ENCODE measurements at places on chromosomes 7 and 10.
A peak's percentile ranks its signal among the peaks of the same experiment; 100 is the strongest.

GRCh38 chr7:90607196-90607595 is 11.1 kb downstream of the CDK14 start:
- no peak for DNase-seq

DNA sequence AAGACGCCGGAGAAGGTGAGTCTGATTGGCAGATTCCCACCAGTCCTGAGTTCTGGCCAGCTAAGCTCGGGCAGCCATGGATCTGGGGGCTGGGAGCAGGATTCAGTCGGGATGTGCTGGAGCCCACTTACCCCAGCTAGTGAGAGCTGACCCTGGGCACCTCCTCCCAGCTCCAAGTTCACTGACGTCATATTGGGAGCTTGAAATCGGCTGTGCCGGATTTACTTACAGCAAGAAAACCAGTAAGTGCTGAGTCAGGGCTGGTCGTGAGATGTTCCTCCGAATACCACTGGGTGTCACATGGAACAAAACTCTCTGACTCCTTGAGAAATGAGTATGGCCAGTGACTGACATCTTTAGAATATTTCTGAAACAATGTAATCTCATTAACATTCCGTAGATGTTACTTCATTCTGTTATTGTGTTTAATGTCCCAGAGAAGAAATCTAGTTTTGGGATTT is 621.2 kb downstream of the SDK1 start:
- peak; percentile 83 for DNase-seq

- DNase-seq = no peak
These were observed 39.3 kb downstream of the TAS2R41 start for GRCh38 chr7:143516981-143517380.

GRCh38 chr7:2567679-2568278 is 9.0 kb downstream of the IQCE start:
- DNase-seq = no peak

DNA sequence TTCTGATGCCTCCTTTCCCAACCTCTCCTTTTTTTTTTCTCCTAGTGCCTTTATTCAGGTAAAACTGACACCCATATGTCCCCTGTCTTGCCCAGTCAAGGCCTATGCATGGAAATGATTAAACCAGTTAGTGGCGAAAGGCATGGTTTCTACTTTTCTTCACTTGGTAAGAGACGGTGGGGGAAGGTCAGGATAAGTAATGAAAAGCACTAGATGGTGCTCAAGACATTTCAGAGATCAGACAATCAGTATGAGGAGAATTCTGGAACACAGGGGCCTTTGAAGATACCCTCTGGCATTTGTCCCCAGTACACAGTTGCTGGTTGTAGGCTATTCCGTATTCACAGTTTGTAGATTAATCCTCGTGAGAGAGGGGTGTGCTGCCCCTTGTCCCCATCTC is 121.2 kb downstream of the RTKN2 start:
- no peak for DNase-seq

GRCh38 chr7:120054376-120055100 is 218.4 kb upstream of the KCND2 start:
- no peak for DNase-seq

- no peak for DNase-seq
These were observed 12.9 kb downstream of the OIT3 start for GRCh38 chr10:72906446-72906845.

- no peak for DNase-seq
These were observed 237.2 kb downstream of the CSTF2T start for GRCh38 chr10:51462076-51462779.

- no peak for DNase-seq
These were observed 27.2 kb upstream of the PLEKHA1 start for GRCh38 chr10:122347170-122347841.

GRCh38 chr7:25828468-25828867 is 323.5 kb upstream of the NFE2L3 start:
- no peak for DNase-seq

DNA sequence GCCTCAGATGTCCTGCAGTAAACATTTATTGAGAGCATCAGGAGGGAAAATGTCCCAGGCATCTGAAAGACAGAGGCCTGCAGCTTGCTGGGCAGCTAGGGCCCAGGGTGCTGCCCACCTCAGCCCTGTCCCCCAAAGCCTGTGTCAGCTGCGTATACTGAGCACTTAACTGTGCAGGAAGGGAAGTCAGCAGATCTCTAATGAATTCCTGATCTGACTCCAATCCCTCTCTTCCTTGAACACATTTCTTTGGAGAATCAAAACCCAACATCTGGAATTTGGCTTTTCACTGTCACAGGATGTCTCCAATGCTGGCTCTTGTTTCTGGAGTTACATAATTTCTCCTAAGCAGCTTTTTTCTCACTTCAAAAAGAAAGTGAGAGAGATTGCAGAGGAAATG is 364.7 kb upstream of the NFE2L3 start:
- DNase-seq = no peak

DNA sequence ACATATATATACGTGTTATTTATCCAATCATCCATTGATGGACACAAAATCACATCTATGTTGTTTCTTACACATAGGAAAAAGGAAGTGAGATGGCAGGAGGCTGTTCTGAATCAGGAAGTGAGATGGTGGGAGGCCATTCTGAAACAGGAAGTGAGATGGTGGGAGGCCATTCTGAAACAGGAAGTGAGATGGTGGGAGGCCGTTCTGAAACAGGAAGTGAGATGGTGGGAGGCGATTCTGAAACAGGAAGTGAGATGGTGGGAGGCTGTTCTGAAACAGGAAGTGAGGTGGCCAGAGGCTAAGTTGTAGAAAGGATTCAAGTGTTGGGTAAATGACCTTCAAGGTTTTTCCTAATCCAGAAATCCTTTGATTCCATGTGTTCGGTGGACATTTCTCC is 921.5 kb downstream of the TYW1 start:
- DNase-seq = no peak

DNA sequence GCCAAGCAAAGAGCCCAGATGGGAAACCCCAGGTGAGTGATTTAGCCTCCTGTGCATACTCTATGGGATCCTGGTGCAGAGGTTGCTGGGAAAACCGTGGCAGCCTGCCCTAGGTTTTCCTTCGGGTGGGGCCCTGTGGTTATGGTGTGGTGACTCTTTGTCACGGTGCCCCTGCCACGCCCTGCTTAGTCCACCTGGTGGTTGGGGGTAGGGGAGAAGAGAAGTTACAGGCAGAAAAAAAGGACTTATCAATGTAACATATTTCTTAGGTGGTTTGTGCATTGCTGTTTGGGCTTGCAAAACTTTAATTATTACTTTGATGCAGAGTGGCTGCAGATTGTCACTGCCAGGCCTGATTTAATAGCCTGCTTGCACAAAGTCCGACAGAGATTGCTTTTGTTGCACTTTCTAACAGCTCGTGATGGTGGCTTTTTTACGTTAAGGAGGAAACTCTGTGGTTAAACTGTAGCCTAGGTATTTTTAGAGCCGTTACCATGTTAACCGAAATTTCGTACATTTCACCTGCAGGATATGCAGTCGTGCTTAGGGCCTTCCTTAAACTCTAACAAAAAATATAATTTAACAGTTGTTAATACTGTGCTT is 197.4 kb downstream of the RNLS start:
- peak; percentile 50 for DNase-seq

- no peak for DNase-seq
These were observed 81.7 kb downstream of the NRP1 start for GRCh38 chr10:33252794-33253203.

DNA sequence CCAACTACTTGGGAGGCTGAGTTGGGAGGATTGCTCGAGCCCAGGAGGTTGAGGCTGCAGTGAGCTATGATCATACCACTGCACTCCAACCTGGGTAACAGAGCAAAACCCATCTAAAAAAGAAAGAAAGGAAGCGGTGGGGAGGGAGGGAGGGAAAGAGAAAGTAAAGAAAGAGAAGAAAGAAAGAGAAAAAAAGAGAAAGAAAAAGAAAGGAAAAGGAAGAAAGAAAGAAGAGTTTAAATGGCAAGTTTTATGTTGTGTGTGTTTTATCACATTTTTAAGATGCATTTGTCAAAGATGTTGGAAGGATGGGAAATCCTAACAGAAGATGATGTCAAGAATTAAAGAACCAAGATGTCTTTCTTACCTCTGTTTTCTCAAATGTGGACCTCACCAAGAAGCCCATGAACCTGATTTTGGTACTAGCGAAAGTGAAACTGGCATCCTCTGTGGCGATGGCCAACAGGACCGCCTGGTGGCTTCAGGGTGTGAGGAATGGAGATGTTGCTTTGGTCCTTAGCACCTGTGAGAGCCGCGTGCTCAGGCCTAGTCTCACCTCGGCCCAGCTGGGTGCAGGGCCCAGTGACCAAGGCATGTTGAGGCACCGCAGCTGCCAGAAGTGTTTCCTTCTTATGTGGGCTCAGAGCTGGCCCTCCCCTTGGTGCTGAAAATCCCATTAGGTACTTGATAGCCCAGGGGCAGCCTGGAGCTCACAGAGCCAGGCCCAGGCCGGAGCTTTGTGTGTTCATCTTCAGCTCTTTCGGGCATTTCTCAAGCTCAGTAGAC is 9.8 kb downstream of the UCMA start:
- DNase-seq = no peak

DNA sequence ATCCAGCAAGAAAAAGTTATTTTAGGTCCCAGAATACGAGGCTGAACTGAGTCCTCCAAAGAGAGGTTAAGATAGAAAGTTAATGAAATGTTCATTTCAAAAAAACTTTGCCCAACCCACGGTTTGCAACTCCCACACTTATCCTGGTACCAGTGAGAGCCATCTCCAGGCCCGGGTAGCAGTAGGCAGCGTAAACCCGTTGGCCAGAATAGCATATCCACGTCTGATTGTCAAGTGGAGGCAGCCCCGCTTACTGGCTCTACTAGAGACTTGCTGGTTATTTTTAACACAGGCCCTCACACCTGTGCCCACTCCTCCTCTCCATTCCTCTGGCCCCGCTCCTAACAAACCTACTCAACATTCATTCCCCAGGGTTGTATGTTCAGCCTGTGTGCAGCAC is 109.7 kb downstream of the HIP1 start:
- DNase-seq = no peak

DNA sequence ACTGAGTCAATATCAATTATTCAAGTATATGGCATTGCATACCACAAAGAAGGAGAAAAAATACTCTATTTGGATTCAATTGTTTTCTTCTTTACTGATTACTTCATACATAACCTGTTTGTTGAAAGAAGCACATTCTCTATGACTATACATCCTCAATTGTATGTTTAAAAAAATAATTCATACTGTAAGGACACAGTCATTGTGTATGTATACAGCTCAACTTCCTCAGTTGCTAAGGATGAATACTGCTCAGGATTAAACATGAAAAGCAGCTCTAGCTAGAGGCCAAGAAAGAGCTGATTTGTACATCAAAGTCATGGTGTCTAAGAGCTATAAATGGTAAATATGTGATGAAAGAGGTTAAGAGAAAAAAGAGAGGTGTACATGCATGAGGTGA is 15.8 kb upstream of the BPGM start:
- no peak for DNase-seq

DNA sequence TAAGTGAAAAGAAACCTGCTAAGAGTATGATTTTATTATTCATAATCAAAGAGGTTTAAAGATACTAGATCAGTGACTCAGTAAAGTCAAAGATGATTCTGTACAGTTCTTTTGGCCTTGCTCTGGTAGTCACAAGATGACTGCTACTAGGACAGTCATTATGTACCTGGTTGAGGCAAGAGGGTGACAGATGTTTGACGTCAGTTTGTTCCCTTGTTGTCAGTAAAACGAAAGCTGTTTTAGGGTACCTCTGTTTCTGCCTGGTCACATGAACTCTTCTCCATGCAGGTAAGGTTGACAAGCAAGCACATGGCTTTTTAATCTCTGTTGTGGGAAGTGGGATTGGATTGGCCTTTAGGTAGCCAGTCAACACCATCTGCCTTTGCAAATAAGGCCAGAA is 308.0 kb downstream of the EXOC4 start:
- DNase-seq = no peak

DNA sequence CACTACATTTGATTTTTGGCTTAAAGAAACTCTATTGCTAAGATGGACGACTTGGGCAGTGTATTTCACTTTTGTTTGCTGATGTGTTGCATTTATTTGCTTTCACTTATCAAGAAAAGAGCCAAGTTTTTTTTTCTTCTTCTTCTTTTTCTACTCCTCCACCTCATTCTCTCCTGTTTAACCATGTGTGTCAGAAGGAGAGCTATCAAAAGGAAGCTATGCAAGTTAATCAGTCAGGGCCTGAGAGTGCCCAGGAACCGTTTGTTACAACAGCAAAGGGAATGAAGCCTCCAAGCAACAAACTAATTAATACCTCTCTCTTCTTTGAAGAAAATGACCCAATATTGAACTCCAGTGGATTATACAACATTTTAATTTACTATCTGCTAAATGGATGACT is 299.3 kb downstream of the GRM8 start:
- no peak for DNase-seq

DNA sequence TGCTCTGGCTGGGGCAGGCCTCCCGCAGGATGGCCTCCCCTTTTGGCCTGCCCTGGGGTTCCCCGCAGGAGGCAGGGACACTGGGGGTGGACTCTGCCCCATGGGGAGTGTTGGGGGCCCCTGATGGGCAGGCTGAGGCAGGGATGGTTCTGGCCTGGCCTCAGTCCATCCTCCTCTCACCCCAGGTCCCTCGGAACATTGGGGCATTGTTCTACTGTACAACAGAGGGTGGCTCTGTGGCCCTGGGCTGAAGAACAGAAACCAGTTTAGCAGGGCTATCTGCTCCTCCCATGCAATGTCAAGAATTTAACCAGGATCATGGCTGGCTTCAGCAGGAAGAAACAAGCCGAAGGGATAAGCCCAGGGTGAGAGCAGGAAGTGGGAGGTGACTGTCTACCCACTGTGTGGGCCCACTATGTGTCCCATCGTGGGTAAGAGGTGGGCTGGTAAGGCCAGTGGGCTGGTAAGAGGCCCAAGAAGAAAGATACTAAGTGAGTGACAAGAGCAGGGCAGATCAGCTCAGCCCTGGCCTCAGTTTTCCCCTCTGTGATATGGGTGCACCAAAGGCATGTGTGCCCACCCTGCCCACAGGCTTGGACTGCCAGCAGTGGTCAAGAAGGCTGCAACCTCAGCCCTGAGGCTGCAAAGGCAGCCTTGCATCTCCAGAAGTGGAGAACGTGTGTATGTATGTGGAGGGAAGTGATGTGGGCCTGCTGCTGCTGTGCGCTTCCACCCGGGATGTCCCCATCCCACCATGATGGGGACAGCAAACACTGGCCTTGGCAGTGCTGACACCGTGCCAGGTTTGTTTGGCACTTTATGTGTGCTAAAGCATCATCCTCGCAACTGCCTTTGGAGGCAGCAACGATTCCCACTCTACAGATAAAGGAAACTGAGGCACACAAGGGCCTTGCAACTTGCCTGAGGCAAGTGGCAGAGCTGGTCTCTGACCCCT is 138.9 kb downstream of the SH3PXD2A start:
- no peak for DNase-seq

- no peak for DNase-seq
These were observed 33.4 kb downstream of the CPXM2 start for GRCh38 chr10:123858077-123858681.

- no peak for DNase-seq
These were observed 400.1 kb upstream of the NRP1 start for GRCh38 chr10:33734393-33735155.

All from NCI-H526 treated with DMSO at 0.1 percent for 48 hours (cell line).